Mesenteric fat pad (tissue), 1 donor: ENCODE measurements at places on chromosomes 7 and 10. TPM values are rescaled to one million over a fixed set of nuclear protein-coding genes. Genes with fewer than 3 reads are reported as not detected.
A peak's percentile ranks its signal among the peaks of the same experiment; 100 is the strongest.

GRCh38 chr10:96645191-96645721, 58.4 kb upstream of the TM9SF3 start:
- no peak for DNase-seq

GRCh38 chr7:89103564-89103963, 308.0 kb upstream of the TEX47 start:
- no peak for DNase-seq

GRCh38 chr7:44195889-44196288, 4.9 kb upstream of the YKT6 start:
- peak; percentile 16 for DNase-seq

DNA sequence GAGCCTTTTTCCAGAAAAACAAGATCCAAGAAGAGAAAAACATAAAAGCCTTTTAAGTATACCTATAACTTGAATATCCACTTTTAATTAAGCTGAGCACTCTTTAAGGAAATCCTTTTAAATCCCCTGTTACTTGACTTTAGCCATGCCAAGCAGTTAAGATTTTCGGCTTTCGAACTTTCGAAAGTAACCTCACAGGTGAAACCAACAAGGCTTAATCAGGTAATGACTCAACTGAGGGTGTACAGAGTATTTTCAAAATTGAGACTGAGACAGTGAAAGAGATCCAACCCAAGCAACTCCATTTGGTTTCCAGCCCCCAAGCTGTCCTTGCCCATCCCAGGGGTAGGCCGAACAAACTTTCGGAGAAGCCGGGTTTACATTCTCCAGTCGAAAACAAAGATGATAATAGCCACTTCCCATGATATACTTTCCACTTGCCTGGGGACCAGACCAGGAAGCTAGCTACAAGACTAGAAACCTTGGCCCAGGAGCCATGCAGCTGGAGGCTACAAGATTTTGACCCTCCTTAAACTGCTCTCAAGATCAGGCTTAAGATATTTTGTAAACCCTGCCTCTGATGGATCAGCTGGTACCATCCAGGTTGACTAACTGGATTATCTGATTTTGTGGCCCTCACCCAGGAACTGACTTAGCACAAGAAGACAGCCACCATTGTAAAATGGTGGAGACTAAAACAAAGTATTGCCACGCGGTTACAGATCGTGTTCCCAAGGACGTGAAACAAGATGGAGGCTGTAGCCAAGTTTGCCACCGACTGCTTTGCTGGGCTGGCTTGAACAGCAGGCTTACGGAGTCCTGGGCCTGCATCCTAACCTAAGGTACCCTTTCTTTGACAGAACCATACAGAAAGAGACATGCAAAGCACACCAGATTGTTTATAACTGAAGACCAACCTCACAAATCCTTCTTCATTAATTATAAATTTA, 32.3 kb downstream of the C1GALT1 start:
- DNase-seq, result no peak

GRCh38 chr10:77308084-77308732, 329.4 kb downstream of the KCNMA1 start:
- DNase-seq, result no peak

GRCh38 chr10:4383651-4384098, 442.3 kb upstream of the AKR1E2 start:
- DNase-seq, result no peak

- no peak for DNase-seq
Observed at GRCh38 chr10:119132521-119133345, 28.8 kb downstream of the DENND10 start.

GRCh38 chr10:133391761-133392518, 2.0 kb upstream of the MTG1 start:
- peak; percentile 41 for DNase-seq

- no peak for DNase-seq
Observed at GRCh38 chr10:77315496-77316129, 322.0 kb downstream of the KCNMA1 start.

GRCh38 chr7:140694592-140694991, 1.9 kb upstream of the NDUFB2 start:
- peak; percentile 37 for DNase-seq

- DNase-seq, result no peak
Observed at GRCh38 chr7:56091591-56091990, 1.2 kb downstream of the PHKG1 start.

DNA sequence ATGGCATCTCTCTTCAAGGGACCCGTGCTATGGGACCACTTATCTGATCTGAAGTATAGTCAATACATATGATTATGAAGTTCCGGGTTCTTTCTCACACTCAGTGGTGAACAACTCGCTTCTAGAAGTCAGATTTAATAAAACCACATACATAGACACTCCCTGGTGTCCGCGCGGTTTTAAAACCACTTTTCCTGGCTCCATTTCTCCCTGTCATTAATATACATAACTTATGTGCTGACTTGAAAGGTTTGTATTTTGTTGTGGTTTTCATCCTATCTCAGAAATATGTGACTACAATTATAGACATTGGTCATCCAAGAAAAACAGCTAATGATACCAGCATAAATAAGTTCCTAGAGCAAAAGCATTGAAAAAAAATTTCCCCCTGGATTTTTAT, 34.0 kb downstream of the SVIL start:
- DNase-seq, result no peak

Gene GRIFIN
- total RNA-seq, result not detected

Gene GDF2
- total RNA-seq, result not detected
